Fibroblast of skin of scalp (primary cell): ENCODE measurements at places on chromosomes 11 and 22.

GRCh38 chr22:40312050-40312449, 34.2 kb upstream of the ADSL start:
- peak; percentile 15 for DNase-seq

- DNase-seq: peak; percentile 72
These were observed 17.4 kb downstream of the CTSC start for GRCh38 chr11:88320149-88320559.

DNA sequence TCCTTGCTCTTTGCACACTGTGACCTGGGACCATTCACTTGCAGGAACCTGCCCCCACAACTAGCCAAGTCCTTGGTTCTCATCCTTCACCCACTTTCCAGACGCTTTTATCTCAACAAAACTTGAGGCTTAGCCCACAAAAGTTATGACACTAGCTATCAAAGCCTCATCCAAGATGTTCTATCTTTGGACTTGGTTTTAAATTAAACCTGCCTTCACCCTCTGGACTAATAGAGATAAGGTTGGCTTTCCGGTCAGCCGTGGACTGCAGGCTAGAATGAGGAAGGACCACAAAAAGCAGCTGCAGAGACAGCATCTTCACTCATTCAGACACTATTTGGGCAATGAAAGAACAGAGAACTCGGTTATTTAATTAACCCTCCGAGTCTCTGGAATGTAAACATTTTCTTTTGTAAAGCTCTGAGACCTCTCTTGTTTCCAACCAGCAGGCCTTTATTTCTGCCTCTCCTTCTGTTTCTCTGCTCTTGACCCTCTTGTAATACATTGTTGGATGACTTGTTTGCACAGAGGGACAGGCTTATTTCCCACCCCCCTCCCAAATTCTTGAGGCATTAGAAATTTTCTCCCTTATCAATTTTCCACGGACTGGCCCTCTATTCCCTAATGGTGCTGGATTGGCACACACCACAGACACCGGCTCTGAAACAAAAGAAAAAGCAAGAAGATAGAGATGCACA, 41.4 kb downstream of the ARL14EP start:
- no peak for DNase-seq

- DNase-seq: no peak
These were observed 550.7 kb downstream of the MN1 start for GRCh38 chr22:27250886-27251285.

DNA sequence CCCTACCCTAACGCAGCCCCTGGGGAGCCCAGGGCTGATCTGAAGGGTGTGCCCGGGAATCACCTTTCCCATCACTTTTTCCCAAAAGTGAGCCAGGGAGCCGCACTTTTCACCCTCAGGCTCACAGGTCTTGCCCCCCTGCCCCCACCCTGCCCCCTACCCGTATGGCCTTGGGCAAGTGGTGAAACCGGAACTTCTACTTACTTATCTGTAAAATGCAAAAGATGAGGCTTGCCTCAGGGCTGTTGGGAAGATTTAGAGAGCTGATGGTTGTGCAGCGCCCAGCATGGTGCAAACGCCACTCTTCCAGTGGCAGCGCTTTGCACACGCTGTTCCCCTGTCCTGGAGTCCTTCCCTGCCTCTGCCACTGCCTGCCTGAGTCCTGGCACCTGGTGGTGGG, 8.0 kb downstream of the SYT12 start:
- DNase-seq: no peak

DNA sequence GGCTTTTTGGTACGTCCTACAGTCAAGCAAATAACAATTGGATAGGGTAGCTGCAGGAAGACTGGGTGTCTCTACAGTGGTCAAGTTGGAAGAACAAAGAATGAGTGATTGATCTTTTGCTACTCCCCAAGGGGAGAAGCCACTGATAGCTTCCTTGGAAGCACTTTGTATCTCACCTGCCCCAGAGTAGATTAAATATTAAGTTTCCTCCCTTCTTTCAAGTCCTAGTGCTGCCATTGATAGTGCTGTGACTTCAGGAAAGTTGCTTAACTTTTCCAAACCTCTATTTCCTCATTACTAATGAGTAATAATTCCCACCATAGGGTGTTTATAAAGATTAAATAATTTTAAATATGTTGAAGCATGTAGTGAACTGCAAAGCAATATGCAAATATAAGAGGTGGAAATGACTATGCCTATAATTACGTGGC, 35.6 kb upstream of the EHF start:
- no peak for DNase-seq
